ENCODE measurements at places on chromosomes 2 and 18.
A peak's percentile ranks its signal among the peaks of the same experiment; 100 is the strongest.

DNA sequence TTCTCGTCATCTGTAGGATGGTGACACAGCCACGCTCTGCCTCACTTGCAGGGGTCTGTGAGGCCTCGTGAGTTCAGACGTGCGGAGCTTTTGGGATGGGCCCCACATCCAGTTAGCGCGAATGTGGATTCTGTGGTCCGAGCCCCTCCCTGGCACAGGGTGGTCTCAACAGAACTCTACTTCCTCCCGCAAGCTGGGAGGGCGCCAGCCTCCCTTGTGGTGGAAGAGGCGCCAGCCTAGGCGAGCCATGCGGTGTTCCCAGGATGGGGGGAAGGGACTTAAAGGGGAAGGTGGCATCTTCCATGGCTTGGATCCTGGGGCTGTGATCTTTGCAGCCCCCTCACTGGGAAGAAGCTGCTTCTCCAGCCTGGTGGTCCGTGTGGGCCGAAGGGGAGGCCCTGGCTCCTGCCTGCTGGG is 1.4 kb downstream of the SNORC start:
- DNase-seq = peak; percentile 44

- no peak for DNase-seq
Measured at GRCh38 chr2:70554338-70554892, 789 bp upstream of the TGFA start.

- DNase-seq = no peak
Measured at GRCh38 chr2:239114616-239115265, 266.9 kb downstream of the TWIST2 start.

DNA sequence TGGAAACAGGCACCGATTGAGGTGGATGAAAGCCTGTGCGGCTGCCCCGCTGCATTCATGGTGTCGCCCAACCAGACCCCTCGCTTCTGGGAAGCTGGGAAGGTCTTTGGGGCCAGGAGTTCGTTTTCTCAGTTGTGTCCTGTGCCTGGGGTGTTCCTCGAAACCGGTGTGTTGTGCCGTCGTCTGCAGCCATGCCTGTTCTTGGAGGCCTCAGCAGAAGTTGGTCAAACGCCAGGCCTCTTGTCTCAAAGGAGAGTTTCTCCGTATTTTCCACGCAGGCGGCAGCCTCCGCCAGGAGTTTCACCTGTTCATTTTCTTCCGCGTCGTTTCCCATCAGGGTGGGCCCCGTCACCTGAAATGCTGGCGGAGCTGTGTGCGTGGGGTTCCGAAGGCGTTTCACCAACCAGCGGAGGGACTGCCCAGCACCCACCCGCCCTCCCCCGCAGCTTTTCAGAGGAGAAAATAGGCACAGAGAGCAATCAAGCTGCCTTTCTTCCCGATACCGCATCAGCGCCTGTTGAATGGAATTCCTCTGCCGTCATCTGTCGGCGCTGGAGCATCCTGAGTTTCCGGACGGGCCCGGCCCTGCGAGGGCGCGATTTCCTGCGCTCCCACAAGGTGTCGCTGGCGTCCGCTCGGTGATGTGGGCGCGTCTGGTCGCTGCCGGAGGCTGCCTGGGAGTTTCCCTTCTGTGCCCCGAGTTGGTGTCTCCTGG is 17.0 kb upstream of the NFATC1 start:
- DNase-seq = peak; percentile 55

GRCh38 chr2:100125626-100126025 is 16.8 kb downstream of the AFF3 start:
- no peak for DNase-seq

- no peak for DNase-seq
Measured at GRCh38 chr2:238649936-238650518, 197.9 kb upstream of the TWIST2 start.

DNA sequence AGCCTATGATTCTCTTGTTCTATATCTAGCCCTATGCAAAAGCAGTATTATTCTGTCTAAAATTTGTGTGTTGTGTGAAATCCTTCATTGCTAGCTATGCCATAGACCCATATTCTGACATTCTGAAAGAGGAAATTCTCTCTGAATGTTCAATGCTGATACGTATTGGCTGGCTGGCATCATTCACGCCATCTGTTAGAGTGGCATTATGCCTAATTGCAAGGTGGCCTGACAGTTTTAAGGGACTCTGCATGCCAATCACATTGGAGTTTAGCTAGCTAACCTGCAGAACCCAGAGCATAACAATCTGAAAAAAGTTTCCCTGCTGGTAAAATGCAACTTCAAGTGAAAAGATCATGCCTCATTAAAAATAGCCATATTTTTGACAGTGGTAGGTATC is 316.0 kb downstream of the SOX11 start:
- no peak for DNase-seq

DNA sequence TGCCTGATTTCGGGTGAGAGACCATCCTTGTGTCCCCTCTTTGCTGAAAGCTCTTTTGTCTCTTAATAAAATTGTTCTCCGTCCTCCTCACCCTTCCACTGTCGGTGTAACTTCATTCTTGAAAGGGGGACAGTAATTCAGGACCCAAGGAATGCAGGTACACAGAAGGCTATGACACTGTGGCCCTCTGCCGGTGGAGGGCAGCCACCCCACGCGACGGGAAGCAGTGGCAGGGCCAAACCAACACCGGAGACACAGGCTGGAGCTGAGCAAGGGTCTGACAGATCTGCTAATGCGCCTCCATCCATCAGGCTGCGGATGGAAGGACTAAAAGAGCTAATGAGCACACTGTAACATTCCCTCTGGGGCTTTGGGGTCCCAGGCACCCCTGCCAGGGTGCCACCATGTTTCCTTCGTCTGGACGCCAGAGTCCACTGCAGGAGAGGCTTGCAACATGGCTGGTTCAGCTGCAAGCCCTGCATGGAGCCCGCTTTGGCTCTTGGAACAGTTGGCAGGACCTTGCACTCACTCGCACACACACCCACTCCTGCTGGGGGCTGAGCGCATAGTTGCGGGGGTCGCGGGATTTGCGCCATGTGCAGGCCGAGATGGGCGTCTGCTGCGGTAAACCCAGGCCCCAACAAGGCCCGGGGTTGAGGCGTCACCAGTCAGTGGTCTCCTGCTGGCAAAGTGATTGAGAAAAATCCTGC is 544.1 kb upstream of the CDH7 start:
- no peak for DNase-seq

- DNase-seq = no peak
Measured at GRCh38 chr2:166625670-166626069, 131.6 kb upstream of the SCN7A start.
